ENCODE measurements at places on chromosomes 6 and 20.

DNA sequence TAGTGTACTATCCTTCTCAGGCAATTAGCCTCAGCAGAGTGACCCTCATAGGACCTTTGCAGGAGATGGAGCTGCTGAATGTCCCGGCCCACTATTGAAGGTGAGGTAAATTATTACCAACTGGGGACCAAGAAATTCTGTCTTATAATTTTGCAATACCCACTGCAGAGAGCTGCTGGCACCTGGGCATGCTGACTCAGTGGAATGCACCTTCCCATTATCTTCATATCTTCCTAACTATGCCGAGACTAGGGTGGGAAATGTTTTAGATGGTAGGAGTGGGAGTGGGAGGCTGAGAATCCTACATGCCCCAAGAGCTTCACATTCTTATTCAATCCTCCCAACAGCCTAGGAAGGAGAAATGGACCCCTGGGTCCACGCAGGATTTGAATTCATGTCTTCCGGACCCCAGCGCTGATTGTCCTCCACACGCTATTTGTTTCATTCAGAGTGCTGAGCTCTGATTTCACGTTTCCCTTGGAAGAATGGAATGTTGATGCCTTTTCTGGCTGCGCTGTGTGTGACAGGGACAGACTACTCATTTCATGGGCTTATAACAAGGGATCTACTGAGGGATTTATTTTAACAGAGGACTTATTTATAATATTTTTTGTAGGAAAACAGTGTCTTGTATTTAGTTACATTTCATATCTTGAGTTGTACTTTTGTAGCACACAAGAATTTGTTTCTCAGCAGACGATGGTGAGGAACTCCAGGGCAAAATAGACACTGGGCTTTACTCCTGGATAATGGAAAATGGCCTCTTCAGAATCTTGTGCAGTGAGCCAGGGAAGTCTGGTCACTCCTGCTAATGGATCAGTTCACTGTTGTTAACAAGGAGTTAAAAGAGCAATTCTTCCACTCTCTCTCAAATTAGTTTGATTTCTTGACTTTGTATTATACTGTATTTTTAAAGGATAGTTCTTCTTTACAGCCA lies 66.4 kb downstream of the FYN start:
- no peak for DNase-seq

DNA sequence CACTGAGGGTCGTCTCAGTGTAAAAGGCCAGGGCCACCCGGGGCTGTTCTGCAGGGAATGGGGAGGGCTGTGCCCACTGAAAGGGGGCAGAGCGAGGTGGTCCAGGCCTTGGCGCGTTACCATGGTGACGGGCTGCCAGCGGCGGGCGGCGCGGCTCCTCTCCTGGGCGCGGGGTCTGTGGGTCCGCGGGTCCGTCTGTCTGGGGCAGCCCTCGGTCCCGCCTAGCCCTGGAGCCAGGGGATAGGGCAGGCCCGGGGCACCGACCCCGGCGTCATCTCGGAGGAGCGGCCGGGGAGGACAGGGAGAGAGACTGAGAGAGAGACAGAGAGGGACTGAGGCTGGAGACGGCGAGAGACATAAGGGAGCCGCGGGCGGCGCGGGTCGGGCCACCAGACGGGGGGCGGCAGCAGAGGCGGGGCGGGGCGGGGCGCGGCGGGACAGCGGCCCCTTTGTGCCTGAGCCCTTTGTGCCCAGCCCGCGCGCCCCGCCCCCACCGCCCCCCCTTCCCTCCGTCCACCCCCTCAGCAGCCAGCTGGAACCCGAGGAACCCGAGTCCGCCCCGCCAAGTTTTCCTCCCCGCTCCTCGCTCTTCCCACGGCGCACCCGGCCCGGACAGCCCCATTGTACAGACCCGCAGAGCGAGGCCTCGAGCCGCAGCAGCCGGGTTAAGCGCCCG lies at the start of gene KIAA1755:
KIAA1755 (minus strand) TSS at position 358 of the 676 bp plus-strand sequence; CDS start at position 123, 235 bp downstream.
- no peak for DNase-seq

DNA sequence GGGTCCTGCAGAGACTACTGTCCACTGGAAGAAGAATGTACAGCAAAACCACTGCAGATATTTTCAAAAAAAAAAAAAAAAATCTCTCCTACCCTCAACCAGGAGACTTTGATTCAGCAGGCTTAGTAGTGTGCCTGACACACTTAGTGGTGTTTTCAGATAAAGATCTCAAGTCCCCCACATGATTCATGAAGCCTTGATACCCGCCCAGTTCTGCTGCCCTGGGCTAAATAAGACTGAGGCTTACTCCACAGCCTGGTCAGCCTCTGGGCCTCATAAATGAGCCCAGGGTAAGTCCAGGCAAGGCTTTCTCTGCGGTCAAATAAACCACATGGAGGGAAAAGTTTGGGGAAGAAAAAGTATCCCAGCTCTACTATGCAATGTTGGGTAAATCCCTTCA lies 222.1 kb upstream of the ARID1B start:
- no peak for DNase-seq

- DNase-seq = no peak
Measured at GRCh38 chr20:32970115-32970972, 33.9 kb downstream of the SUN5 start.

- no peak for DNase-seq
Measured at GRCh38 chr6:143586557-143586956, 75.0 kb upstream of the FUCA2 start.

DNA sequence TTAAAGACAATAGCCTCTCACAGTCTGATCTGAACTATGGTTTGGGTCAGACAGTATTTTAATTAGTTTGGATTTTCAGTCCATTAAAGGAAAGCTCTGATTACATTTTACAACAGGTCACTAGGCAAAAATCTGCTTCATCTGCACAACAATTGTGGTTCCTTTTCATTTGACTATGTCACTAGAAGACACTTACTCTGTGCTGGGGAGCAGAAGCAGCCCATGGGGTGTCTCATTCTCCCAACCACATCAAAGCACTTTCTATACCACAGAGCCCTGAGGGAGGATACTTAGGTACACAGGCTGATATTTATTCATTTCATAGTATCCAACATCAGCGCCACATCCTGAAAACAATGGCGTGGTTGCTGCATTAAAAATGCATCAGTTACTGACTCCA lies 36.6 kb upstream of the HDAC2 start:
- DNase-seq = no peak

- no peak for DNase-seq
Measured at GRCh38 chr20:50065325-50065615, 47.7 kb downstream of the UBE2V1 start.

DNA sequence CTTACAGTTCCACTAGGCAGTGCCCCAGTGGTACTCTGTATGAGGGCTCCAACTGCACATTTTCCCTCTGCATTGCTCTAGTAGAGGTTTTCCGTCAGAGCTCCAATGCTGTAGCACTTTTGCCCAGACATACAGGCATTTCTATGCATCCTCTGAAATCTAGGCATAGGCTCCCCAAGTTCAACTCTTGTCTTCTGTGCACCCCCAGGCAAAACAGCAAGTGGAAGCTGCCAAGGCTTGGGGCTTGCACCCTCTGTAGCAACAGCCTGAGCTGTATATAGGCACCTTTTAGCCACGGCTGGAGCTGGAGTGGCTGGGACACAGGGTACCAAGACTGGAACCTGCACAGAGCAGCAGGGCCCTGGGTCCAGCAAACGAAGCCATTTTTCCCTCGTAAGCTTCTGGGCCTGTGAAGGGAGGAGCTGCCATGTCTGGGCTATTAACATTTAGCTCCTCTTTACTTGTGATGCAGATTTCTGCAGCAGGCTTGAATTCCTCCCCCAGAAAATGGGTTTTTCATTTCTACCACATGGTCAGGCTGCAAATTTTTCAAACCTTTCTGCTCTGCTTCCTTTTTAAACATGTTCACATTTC lies 596.2 kb upstream of the ADGRB3 start:
- DNase-seq = no peak

GRCh38 chr20:49758781-49759180 lies 45.1 kb upstream of the B4GALT5 start:
- DNase-seq = no peak

DNA sequence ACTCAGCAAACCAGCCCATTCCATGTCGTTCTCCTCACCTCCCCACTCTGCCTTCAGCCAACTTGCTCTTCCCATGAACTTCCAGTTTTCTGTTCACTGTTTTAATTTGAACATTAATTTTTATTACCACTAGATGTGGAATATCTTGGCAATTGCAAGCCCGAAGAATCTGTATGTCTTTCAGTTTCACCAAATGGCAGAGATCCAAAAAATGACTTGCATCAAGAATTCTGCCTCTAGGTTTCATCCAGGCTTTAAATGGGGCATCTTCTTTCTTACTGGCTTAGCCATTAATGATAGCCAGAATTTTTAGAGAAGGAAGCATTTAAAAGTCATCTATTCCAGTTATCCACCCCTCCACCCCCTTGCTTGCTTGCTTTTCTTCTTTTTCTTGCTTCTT lies 39.0 kb downstream of the CAP2 start:
- DNase-seq = no peak

- DNase-seq = no peak
Measured at GRCh38 chr6:72182337-72183246, 296.2 kb downstream of the RIMS1 start.

- no peak for DNase-seq
Measured at GRCh38 chr6:4885341-4885933, 109.2 kb downstream of the CDYL start.

GRCh38 chr6:90230548-90231215 lies 66.0 kb downstream of the BACH2 start:
- no peak for DNase-seq

DNA sequence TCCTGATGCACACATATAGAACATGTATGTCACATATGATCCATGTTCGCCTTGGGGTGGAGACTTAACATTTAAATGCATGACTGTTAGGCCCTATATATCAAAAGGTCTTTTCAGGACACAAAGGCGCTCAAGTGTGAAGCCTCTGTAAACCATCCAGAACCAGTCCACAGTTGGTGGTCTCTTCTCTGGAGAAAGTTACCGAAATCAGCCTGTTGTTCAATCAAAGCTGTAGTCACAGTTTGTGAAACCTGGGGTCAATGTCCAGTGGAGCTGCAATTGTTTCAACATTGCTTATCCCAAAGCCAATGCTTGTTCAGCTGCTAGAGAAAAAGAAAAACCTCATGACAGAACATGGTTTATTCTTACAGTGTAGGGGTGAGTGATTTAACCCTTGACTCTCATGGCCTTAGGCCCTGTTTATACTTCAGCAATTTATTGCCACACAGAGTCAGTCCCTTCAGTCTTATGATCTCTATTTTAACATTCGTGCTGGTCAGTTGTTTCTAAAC lies 193.6 kb upstream of the CST7 start:
- no peak for DNase-seq

DNA sequence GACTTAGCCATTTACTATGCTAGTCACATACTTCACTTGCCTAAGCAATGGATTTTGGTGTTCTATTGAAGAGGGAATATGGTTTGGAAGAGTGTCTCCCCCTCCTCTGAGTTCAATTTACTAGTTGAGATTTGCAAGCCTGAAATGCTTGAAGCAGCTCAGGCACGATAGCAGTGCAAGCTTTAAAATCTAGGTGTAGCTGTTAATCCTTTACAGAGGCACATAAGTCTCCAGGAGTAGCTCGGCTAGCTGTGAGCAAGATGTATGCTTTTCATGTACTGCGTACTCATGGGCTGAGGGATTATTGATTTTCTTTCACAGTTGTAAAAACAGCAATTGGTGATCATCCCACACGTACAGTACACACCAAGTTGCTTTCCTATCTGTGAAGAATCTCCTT lies 726 bp downstream of the FLRT3 start:
- no peak for DNase-seq

GRCh38 chr20:53354314-53354713 lies 239.3 kb downstream of the ZNF217 start:
- no peak for DNase-seq

GRCh38 chr6:25363427-25363826 lies 84.3 kb downstream of the CARMIL1 start:
- no peak for DNase-seq

DNA sequence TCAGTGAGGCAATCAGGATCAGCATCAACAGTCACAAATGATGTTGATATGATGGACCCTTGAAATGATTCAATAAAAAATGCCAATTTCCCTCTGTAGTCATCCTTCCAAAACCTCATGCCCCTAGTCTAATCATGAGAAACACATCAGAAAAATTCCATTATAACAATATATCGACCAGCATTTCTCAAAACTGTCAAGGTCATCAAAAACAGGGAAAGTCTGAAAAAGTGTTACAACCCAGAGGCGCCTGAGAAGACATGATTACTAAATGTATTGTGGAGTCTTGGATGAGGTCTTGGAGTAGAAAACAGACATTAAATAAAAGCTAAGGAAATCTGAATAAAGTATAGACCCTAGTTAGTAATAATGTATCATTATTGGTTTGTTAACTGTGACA lies 133.8 kb downstream of the SLC35B3 start:
- no peak for DNase-seq

GRCh38 chr6:7143476-7143974 lies 35.8 kb downstream of the RREB1 start:
- no peak for DNase-seq

DNA sequence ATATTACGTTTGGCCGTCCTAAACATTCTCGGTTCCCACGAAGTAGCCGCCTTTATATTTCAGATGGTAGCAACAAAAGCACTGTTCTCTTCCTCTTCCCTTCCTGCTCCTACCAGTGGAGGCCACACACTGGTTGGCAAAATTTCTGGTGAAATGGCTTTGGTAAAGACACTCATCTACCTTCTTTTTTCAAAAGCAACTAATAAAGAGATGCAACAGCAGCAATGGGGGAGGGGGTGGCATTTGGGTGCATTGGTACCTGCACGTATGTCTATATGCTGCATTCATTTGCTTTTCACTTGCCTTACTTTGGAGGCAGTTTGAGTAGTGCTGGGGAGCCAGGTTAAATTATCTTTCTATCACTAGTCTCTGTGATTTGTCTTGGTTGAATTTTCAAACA lies 6.0 kb downstream of the POU3F2 start:
- DNase-seq = no peak

DNA sequence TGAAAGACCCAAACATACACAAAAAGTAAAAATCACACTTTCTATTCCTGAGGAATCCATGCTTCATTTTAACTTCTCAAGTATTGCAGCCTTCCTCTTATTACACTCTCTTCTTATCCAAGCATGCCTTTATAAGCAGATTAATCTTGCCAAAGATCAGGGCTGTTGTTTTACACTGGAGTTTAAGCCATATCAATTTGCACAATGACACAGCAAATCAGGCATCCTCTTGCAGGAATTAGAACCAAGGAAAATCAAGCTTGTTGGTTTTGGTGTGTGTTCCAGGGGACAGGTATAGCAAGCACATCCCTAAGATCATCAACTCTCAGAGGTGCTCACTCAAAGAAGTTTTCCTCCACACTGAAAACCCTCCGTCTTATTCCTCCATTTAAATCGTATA lies 69.5 kb downstream of the CYP39A1 start:
- DNase-seq = no peak

GRCh38 chr20:36307412-36308325 lies 1.5 kb downstream of the DLGAP4 start:
- no peak for DNase-seq

All from stimulated activated CD8-positive, alpha-beta memory T cell treated with anti-CD3 and anti-CD28 coated beads, Interleukin-12 subunit alpha, Interleukin-12 subunit beta, amount 100 ng/mL, for 1 hour (primary cell).